ENCODE measurements at places on chromosomes 1 and 21.

- no peak for DNase-seq
Measured at GRCh38 chr1:157142765-157143423, 4.7 kb upstream of the ETV3 start.

DNA sequence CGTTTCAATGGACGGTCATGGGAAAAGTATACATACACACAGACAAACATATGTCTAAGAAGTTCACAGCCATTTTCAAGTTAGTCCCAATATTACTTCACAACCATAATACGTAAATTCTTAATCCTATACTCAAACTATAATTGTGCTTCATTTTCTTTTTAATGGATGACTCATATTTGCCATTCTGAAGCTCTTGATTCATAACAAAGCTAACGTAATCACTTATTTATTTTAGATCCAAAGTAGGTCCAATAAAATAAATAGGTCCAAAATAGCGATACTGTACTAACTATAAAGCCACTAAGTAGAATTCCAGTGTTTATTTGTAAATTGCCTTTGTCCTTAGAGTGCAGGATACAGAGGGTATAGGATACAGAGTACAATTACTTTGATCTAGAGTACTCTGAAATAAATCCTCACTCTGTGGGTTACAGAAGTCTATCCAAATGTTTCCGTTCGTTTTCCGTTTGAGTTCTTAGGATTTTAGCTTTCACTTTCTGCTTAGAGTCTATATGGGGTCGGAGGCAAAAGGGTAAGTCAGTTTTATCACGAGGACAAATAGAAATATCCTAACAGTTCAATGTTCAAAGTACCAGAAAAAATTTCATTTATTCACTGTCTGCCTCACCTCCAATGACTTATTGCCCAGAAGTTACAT lies 8.8 kb upstream of the C1orf115 start:
- DNase-seq: no peak

DNA sequence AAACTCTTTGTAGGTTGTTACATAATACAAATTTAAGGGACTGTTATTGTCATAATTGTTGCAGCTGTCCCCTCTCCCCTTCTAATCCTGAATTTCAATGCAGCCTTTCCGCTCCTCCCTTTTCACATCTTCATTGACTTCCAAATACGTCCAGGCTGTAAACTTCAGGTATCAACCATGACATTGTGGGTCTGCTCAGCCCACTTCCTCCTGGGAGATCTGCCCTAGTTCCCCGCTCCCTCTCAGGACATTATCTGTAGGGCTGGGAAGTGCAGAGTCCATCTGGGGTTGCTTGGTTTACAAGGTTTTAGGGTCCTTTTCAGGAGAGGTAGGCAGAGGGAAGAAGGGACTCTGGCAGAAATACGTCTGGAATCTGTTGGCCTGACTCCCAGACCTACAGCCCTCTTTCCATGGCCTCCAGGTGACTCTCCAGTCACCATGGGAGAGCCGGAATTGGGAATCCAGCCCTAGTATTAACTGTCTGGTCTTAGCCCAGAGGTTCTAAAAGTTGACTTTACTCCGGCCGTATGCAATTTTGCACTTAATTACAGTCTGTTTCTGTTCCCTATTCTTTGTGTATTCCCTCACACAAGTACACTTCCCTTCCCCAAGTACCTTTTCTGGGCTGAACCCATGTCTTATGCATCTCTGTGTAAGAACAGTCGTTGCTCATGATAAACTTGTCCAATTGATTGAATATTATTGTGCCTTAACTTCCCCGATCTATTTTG lies 4.7 kb upstream of the DENND2D start:
- DNase-seq: no peak

DNA sequence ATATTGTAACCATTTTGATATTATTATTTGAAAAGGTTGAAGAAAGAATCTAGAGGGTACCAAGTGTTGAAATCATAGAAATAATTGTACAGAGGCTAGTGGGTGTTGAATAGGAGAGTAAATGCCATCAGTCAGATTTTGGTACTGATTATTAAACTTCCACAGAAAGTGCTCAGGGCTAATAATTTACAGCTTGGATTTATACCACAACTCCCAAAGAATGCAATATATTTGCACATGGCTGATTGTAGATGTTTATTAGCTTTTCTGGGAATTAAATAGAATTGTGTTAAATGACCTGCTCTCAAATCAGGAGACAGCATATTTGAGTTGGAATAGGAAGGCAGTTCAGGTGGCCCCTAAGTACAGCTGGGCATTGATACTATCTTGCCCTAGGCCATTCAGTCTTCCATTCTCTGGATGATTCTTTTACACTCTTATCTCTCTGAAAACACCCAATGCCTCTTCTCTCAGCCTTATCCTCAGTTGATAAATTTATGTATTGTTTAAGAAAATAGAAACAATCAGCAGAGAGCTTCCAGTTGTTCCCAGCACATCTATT lies 63.7 kb downstream of the ERICH3 start:
- no peak for DNase-seq

GRCh38 chr1:208090388-208091301 lies 153.5 kb downstream of the PLXNA2 start:
- DNase-seq: no peak

DNA sequence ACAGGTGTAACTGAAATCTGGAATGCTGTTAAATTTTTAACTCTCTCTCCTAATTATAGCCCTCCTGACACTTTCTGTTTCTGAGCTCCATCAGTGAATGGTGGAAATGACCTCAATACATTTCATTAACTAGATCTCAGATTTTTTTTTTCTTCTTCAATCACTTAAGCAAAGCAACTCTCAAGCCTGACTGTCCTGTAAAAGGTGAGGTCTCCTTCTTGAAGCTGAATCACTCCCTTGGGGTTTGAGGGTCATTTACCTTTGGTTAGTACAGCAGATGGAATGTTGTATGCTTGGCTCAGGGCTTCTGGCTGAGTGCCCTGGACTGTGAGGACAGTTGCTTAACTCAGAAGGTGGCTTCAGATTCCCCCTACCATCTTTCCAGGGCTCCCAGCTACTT lies 518.7 kb downstream of the PTPRC start:
- no peak for DNase-seq

DNA sequence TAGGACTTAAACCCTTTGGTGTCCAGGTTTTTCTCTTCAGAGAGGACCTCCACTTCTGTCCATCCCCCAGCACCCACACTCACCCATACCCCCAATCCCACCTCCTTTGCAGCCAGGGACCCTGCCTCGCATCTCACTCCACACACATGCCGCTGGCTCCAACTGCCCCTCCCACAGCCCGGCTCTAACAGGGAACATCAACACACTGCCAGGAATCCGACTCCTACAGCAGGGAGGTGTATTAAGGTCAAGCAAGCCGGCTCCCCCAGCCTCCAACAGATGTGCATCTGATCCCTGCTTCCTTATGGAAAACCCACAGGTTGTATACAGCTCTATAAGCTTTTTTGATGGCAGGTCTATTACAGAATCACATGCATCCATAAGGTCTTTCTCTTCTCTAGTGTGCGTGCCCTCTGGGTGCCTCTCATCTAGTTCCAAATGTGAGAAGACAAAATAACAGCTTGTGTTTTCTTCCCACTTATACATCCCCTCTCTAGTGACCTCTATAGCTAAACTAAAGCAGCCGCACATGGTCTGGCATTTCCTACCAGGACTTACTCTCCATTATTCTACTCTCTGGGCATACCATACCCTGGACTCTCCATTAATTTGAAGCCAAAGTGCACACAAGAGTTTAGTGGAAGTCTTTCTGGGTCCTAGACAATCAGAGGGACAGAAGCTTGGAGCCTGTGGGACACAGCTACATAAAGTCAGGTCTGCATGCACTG lies 16.3 kb downstream of the PIK3C2B start:
- no peak for DNase-seq

DNA sequence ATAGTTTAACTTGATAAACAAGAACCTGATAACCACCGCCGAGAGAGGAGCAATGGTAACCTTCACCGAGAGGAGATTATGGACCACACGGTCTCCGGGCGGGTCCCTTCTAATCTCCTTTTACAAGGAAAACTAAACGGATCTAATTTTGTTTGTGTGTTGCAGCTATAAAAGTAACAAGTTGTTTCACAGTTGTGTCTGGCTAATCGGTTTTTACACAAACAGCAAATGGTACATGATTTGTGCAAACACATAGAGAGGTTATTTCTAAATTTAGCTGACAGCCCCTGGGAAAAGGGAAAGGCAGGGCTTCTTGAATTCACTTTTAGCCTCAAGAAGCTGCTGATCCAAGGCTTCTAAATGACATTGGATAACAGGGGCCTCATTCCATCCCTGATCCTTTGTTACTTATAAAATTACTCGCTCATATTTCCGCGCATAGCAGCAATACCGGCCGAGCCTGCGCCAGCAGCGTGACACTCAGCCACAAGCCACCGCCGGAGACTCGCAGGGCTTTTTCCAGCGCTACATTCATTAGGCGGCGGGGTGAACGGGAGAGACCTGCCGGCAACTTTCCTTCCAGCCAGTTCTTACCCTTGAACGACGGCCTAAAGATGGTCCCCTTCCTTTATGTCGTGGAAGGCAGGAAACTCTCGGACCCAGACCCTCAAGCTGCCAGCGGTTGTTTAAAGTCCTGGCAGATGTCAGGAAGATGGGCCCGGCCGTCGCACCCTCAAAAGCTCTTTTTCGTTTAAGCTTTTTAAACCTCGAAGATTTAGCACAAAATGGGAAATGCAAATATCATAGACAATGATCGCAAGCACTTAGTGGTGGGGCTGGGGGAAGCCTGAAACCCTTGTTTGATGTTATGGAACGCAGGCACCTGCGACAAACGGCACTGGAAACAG lies 4.4 kb downstream of the FOXD3 start:
- DNase-seq: no peak

- DNase-seq: no peak
Measured at GRCh38 chr1:45403298-45403697, 63.1 kb upstream of the MUTYH start.

GRCh38 chr1:65792669-65793358 lies at the start of gene PDE4B:
Gene PDE4B, plus strand, starts transcription at chr1:65792895.
- DNase-seq: no peak

DNA sequence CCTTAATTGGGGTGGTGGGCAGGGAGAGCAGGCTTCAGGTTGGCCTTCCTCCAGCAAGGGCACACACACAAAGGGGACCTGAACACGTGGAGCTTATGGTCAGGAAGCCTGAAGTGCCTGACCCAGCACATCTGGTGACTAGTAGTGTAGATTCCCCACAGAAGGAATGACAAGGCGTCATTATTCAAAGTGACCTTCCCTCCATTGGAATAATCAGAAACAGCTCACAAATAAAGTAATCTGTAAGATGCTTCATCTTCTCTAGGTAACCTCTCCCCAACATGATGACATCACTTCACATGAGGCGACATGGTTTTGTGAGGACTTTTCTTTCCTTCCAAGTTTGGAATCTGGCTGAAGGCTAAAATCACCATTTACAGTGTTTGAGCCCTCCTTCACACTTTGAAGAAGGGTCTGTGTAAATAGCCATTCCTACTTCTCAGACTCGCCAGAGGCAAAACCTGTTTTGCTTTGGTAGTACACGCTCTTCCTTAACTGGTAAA lies 32.8 kb upstream of the ERG start:
- DNase-seq: no peak

DNA sequence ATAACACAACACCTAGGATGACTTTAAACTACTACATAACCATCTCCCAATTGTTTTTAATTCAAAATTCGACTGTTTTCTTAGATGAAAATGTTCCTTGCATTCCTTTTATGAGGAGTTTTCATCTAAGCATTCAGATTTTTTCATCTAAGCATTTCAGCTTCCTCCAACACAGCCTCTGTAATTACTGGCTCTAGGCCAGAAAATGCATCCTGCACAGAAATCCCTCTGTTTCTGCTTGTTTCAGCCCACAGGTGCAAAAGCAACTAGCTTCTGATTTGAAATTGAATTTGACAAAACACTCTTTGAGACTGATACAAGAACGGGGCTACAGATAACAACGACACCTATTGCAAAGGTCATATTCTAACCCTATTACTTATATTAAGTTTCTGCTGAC lies 90.4 kb downstream of the RGS21 start:
- DNase-seq: no peak

DNA sequence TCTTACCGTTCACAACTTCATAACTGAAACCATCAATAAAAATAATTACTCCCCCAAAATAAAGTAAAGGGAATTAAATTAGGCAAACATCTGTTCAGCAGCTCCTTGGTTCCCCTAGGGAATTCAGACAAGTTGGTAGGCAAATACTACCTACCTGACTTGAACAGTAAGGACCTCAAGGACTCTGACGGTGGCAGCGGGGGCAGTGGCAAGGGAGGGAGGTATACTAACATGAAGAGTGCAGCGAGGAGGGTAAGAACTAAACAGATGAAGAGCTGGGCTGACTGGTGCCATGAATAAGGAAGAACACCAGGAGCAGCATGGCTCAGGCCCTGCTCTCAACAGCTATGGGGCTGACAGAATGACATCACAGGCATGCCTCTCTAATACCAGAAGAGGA lies 33.1 kb downstream of the MTOR start:
- DNase-seq: no peak

GRCh38 chr21:36113647-36114428 lies 21.0 kb upstream of the CBR3 start:
- peak; percentile 17 for DNase-seq

DNA sequence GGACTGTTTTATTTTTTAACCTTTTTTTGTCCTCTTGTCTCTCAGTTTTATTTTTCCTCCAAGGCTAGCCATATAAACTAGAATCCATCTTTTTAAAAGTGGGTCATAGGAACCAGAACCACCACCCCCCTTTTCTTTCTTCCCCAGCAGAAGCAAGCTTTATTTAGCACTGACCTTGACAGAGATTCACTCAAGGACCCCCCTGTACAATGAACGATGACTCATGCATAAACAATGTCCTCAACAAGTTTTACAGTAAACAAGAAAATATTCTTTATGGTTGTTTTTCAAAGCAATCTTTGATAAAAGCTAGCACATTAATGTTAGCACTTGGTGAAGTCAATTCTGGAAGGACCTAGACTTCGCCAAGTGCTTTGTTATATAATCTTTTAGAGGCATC lies 14.1 kb downstream of the PKN2 start:
- no peak for DNase-seq

DNA sequence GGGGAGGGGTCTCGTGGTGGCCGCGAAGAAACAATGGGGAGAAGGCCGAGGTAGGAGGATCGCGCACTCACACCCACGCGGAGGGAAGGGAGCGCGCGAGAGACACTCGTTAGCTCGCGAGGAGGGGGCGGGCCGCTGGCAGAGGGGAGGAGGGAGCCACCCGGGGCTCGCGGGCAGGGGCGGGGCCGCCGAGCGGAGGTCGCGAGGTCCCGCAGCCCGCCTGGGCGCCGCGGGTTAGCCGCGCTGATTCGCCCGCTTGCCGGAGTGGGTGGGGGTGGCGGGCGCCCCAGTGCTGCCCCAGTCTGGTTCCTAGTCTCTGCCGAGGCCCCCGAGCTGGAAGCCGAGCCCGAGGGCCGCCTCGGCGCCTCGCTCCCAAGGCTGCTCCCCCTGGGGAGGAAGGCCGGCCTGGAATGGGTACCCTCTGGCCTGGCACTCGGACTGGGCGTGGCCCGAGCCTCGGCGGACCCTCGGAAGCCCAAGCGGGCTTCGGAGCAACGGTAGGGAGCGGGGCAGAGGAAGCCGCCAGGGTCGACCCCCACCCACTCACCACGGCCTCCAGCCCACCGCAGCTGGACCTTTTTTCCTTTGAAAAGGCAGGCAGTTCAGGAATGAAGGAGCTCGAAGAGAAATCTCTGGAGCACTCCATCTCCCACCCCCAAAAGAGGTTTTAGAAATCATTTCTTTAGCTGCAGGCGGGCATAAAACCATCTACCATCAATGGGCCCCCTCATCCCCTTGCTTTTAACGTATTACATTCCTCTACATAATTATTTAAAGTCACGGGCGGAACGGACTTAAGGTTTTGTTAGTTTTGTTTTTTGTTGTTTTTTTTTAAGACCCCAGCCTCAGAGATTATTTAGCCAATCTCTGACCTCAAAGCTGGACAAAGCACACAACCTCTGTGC lies 722 bp upstream of the TUT4 start:
- peak; percentile 84 for DNase-seq
